Large intestine (tissue), 12 donors: ENCODE measurements at places on chromosomes 7 and 10.
A peak's percentile ranks its signal among the peaks of the same experiment; 100 is the strongest.

GRCh38 chr10:22704942-22705341 is 9.4 kb downstream of the PIP4K2A start:
- DNase-seq: no peak

DNA sequence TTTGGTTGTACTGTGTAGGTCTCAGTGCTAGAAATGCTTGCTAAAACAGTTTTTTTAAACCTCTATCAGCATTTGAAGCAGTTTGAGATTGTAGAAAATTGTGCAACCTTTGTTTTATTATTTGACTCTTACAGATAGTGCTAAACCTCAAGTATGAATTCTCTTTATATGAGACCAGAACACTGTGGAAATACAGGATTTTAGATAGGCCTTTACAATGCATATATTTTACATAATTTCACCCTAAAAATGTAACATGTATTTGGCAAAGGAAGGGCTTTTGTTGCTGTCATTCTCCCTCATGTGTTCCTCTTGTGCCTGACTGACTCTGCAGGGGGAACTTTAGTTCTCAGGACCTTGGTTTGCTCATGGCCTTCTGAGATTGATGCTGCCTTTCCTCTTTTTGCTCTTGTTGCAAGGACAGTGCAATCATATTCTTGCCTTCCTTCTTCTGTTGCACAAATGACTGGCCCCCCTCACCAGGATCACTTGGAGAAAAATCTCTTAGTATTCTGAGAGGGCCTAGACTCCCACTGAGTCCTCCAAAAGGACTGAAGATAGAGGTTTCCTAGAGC is 188.7 kb downstream of the PPP1R9A start:
- peak; percentile 17 for DNase-seq

GRCh38 chr10:69802424-69803161 is 887 bp downstream of the COL13A1 start:
- DNase-seq: no peak

DNA sequence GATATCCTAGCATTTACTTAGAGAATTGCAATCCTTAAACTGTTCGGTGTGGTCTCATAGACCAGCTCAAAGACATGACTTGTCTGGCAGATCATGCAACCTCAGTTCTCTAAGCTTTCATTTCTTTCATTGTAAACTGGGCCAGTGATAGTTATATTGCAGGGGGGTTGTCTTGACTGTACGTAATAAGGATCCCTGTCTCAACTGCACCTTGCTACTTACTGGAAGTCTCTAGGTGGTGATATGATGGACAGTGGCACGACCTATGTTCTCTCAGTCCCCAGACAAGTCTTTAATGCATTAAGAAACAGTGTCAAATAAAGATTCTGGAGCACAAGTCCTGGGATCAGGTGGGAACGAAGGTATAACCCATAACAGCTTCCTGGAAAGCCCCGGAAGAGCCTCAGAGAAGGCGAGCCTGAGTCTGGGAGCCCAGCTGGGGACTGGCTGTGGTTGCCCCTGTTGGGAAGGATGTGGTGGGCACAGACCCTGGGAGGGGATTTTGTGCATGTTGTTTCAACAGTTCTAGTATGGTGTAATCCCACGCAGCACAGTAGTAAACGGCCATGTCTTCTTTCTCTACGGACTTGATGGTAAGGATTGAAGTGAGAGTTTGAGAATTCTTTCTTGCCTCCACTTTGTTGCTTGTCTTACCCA is 26.0 kb upstream of the TARP start:
- DNase-seq: no peak

- no peak for DNase-seq
These were observed 29.0 kb downstream of the KLHDC10 start for GRCh38 chr7:130099331-130099730.

DNA sequence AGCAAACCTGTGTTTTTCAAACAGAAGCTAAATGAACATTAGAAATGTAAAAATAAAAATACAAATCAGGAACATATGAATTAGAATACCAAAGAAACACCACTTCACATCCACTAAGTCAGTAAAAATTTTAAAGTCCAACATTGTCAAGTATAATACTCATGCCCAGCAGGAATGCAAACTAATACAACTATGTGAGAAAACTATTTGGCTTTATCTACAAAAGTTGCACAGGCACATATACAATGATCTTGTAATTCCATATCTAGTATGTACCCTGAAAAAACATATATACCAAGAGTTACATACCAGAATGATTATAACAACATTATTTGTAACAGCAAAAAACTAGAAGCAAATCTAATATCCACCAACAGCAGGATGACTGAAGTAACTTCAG is 91.1 kb downstream of the RNF32 start:
- no peak for DNase-seq

DNA sequence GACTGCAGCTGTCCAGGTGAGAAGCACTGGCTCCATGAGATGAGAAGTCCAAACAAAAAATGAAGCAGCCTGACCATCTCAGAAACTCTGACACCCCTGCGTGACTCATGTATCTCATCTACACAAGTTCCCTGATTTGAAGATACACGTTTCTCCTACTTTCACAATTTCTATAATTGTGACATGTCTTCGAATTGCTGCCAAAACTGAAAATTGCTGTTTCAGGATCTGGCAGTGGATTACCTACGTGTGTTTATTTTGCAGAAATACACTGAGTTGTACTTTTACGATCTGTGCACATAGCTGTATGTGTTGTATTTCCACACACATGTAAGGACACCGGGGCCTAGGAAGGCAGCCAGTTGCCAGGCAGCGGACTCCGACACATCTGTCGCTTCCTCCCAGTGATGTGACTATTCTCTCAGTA is 53.2 kb downstream of the LARP4B start:
- DNase-seq: no peak

DNA sequence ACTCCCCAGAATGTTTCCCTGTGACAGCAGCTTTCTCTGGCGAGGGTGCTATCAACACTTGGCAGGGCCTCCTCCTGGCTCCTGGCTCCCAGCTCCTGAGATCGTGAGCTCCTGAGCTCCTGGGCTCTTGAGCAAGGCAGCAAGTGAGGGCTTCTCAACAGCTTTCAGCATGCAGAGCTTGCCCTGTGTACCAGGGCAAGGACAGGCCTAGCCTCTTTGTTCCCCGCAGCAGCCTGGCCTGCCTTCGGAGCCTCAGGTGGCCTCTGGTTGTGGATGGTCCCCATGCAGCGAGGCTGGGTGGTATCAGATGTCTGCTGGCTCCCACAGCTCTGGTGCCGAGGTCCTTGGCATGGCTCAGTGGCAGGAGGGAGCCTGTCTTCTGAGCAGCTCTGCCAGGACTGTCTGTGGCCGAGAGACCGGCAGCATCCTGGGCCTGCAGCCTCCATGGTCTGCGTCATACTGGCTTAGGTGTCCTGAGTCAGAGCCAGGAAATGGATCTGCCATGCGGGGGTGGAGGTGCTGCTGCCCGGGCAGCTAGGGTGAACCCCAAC is 44.2 kb downstream of the ZMIZ1 start:
- DNase-seq: no peak

- DNase-seq: no peak
These were observed 140.3 kb upstream of the ODAD2 start for GRCh38 chr10:28139138-28139537.

DNA sequence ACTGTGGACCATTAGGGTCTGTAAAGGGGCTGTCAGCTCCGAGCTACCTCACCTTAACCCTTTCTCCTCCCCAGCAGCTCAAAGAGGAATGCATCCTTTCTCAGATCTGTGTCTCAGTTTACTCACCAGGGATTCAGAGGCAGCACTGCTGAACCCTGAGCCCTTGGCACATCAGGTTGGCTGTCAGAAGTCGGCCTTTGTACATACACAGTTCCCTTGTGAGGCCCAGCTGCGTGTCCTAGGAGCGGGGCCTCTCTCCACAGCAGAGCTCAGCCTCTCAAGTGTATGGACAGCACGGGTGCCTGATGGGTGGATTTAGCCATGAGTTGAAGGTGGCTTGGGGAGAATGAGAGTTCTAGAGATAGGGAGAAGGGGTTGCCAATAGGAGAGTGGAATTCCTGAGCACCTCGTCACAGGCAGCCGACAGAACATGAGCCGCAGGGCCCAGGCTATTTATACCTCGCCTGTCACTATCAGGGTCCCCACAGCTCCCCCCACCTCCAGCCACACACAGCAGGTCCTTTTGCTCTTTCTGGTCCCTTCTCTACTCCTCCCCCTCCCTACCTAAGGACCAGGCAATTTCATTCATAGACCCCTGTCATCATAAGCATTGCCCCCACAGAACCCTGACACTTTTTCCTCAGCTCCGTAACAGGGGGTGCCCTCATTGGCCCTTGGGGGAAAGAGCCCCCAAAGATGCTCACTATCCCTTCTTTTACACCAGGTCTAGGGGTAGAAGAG is 2.1 kb upstream of the FLNC start:
- DNase-seq: peak; percentile 93

DNA sequence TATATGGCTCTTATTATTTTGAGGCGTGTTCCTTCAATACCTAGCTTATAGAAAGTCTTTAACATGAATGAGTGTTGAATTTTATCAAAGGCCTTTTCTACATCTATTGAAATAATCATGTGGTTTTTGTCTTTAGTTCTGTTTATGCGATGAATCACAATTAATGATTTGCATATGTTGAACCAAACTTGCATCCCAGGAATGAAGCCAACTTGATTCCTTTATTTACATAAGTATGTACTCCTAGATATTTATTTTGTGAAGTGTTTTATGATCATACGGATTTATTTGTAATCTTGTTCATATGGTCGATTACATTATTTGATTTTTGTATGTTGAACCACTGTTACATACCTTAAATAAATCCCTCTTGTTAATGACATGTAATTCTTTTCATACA is 244.3 kb upstream of the KCND2 start:
- no peak for DNase-seq

GRCh38 chr7:141386881-141387280 is 164.3 kb upstream of the AGK start:
- DNase-seq: no peak

GRCh38 chr7:77461246-77461645 is 45.1 kb upstream of the GSAP start:
- no peak for DNase-seq

DNA sequence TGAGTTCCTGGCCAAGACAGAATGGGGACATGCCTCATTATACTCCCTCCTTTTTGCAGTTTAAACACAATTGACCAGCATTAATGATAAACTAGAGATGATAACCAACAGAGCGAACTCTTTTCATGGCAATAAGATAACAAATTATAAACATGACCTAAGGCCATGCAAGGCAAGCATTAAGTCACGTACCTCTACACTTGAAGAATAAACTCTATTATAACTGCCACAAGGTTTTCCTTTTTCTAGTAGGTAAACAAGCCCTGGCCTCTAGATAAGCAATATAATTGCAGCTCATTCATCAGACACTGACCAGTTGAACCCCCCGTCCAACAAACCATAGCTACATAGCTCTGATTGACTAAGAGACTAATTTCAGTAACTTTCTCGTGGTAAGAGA is 767.0 kb downstream of the GRM8 start:
- no peak for DNase-seq

- DNase-seq: no peak
These were observed 188.1 kb upstream of the STEAP1 start for GRCh38 chr7:89966067-89966664.

DNA sequence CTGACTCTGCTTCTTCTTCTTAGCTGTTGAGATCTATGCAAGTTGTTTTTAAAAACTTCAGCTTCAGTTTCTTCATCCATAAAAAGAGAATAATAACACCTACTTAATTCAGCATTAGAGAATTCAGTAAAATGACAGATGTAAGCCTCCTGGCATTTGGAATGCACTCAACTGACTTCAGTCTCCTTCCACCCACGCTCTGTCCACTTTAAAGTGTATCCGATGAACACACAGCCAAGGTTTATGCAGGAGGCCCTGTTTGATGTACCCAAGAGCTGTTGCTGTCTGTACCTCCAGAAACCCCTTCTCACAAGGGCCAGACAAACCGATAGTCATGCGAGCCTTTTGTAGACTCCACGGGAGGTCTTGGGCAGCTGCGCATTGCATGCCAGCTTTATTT is 27.1 kb upstream of the SLC35B4 start:
- DNase-seq: no peak

- DNase-seq: no peak
These were observed 157.5 kb downstream of the CHN2 start for GRCh38 chr7:29352041-29352440.

DNA sequence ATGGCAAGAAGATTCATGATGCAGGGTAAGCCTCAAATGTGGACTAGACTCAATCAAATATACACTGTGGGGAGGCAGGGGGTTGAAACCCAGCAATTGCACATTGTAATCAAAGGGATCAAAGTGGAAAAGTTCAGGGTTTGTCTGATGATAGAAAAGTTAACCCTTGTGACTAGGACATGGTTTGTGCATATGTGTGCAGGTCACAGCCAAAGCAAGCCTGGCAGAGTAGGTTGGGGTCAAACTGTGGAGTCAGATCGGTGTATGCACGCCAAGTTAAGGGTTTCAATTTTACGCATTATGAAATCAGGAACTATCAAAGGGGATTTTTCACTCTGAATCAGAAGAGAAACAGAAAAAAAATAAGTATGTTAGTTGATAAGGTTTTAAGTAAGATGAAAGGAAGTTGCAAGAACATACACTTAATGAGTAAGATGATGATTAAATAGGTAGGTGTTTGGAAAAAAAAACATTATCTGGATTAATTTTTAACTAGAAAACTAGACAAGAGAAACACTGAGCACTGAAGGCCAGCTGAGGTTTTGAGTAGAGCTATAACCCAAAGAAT is 188.3 kb downstream of the DGKB start:
- no peak for DNase-seq

- DNase-seq: no peak
These were observed 20.2 kb downstream of the GPR146 start for GRCh38 chr7:1064581-1064980.

DNA sequence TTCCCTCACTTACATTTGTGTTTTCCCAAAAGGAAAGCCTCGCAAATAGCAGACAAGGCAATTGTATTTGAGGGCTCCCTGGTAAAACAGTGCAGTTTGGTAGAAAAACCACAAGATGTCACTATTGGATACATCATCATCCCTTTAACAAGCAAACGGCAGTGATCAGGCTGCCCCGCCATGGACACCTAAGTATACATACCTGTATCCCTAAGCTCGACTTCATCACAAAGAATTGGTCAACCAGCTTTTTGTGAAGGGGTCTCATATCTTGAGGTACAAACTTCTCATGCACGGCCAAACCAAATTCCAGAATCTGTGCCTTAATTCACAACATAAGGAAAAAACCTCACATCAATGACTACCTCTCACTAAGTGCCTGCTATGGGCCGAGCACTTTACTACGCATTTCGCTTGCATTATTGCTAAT is 179.5 kb upstream of the IMMP2L start:
- peak; percentile 48 for DNase-seq

- DNase-seq: no peak
These were observed 205.3 kb upstream of the HDAC9 start for GRCh38 chr7:18290223-18290622.
